ENCODE measurements at places on chromosomes 2 and 18.

DNA sequence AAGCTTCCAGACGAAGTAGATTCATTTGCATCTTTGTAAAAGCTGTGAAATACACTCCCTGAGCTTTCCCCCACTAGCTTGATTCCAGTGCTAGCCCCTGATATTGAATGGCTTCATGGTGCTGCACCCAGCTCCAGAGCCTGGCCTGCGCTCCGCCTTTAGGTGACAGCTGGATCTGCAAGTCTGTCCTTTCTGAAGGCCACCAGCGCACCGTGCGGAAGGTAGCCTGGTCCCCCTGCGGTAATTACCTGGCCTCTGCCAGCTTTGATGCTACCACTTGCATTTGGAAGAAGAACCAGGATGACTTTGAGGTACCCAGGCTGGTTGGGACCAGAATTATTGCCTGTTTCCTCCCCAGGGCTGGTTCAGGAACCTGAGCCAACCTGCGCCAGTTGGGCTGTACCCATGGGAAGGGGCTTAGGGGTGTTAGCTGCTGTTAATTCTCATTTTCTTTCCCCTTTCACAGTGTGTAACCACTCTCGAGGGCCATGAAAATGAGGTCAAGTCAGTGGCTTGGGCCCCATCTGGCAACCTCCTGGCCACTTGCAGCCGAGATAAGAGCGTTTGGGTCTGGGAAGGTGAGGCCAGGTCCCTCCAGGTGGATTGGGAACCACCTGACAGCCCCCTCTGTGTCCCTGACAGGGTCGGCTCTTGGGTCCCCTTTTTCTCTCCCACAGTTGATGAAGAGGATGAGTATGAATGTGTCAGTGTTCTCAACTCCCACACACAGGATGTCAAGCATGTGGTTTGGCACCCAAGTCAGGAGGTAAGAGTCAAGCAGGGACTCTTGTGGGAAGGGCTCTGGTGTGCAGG, 1.3 kb downstream of the CIAO1 start:
- no peak overlapping the region for H3K27ac ChIP-seq
- DNase-seq: no peak
- H3K4me1 ChIP-seq: peaks cover 40% of the 10 kb centered on the region
- peaks cover 41% of the 10 kb centered on the region for H3K36me3 ChIP-seq

DNA sequence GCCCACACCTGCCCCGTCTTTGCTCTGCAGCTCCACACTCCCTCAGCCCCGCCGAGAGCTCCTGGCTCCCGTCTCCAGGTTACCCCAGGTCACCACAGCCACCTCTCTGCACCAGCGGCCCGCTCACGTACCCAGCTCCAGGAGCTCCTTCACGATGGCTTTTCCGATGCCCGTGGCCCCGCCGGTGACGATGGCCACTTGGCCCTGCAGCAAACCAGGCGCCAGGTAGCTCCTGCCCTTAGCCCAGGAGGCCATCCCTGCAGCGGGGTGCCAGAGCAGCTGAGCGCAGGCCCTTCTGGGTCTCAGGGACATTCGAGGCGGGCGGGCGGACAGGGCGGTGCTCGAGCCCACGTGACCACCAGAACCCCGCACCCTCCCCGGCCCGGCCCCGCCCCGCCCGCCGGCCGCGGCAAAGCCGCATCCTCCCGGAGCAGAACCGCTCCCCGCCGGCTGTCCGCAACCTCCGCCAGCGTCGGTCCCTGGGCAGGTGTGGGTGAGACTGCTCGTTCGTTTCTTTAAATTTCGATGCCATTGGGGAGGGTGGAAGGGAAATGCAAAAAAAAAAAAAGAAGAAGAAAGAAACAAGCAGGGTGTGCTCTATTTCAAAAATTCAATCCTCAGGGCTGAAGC, at the start of the genes PECR and TMEM169:
PECR (minus strand) TSS at position 323 of the 630 bp plus-strand sequence; CDS start at position 255, 68 bp downstream.
TMEM169 (plus strand) TSS at position 433 of the 630 bp plus-strand sequence. CDS start 14,045 bp downstream, outside the sequence.
- H3K36me3 ChIP-seq: no peaks in the 10 kb centered on the region
- no peak for DNase-seq
- H3K4me1 ChIP-seq: no peaks in the 10 kb centered on the region
- no peaks in the 10 kb centered on the region for H3K27me3 ChIP-seq

DNA sequence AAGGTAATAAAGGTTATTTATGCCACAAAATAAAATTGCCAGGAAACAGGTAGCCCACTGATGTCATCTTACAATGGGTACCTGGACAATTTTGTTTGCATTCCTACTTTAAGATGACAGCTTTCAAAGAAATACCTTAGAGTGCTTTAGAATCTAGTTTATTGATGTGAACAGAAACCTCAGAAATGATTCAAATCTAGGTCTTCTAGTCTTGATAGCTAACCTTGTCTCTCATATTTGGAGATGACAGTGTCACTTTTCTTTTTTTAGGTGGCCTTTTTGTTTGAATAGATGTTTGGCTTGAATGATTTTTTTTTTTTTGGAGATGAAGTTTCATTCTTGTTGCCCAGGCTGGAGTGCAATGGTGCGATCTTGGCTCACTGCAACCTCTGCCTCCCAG, 69.1 kb downstream of the PIK3C3 start:
- H3K27me3 ChIP-seq: no peaks in the 10 kb centered on the region
- H3K36me3 ChIP-seq: peaks cover 35% of the 10 kb centered on the region
- H3K27ac ChIP-seq: no peak overlapping the region
- no peaks in the 10 kb centered on the region for H3K4me1 ChIP-seq

DNA sequence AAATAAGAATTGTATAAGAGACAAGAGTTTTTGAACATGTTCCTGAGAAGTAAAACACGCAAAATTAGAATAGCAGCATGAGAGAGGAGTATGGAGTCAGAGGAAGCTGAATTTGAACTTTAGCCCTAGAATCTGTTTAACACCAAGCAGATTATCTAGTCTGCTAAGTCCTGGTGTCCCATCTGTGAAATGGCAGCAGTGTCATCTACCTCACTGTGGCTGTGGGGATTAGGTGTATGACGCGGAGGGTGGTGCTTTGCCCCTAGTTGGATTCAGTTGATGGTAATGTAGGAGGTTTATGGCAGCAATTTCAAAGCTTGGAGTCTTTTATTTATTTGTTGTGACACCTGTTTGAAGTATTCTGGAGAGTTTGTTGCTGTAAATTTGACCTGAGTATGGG, 79.2 kb downstream of the ZNF532 start:
- H3K36me3 ChIP-seq: no peaks in the 10 kb centered on the region
- H3K4me1 ChIP-seq: no peaks in the 10 kb centered on the region
- H3K27ac ChIP-seq: no peak overlapping the region

GRCh38 chr2:207836521-207837133, 66.9 kb upstream of the FZD5 start:
- H3K36me3 ChIP-seq: no peaks in the 10 kb centered on the region
- H3K4me1 ChIP-seq: peaks cover 6% of the 10 kb centered on the region
- no peaks in the 10 kb centered on the region for H3K27me3 ChIP-seq
- H3K4me3 ChIP-seq: no peak overlapping the region

- no peak for DNase-seq
- H3K27ac ChIP-seq: no peak overlapping the region
- no peak overlapping the region for H3K4me3 ChIP-seq
- H3K36me3 ChIP-seq: no peaks in the 10 kb centered on the region
Observed at GRCh38 chr2:39217192-39217550, 26.6 kb downstream of the CDKL4 start.

DNA sequence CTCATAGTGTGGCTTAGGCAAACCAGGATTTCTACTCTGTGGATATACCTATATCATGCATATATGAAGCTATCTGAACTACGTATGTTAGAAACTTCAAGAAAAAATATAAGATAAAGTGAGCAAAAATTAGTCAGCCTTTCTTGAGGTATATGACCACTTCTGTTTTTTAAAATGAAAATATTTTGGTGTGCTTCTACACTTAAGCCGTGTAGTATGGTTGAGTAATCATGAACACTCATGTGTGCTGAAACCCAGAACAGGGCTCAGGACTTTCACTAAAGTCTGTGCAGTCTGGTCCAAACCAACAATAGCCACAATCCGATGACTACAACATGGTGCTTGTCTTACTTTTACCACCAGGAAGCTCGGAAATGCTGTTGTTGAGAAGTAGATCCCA, 48.9 kb upstream of the TMEM177 start:
- H3K4me1 ChIP-seq: no peaks in the 10 kb centered on the region
- no peaks in the 10 kb centered on the region for H3K27me3 ChIP-seq
- H3K4me3 ChIP-seq: no peak overlapping the region
- H3K27ac ChIP-seq: no peak overlapping the region

DNA sequence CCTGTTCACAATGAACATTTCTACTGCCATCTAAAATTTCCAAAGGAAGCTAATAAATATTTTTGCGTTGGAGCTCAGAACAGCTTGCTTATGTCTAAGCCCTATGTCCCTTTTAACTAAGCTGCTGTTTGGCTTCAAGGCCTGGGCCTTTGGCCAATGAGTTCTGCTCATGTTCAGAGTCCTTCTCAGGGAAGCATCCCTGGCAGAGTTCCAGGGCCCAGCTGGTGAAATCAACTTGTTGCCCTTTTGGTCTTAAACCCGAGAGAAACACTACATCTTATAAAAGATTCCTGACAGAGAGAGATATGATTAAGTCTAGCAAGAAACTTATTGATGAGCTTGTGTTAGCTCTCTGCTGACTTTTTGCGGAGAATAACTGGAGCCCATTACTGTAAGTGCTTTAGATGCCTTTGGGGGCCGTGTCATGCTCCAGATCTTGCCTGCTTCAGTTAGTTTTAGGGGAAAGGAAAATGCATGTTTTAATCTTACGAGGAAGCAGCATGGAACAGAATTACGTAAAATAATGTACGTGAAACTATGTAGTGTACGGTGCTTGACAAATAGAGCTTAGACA, 102.5 kb upstream of the NOSTRIN start:
- no peaks in the 10 kb centered on the region for H3K27me3 ChIP-seq
- H3K27ac ChIP-seq: no peak overlapping the region
- no peak for DNase-seq

DNA sequence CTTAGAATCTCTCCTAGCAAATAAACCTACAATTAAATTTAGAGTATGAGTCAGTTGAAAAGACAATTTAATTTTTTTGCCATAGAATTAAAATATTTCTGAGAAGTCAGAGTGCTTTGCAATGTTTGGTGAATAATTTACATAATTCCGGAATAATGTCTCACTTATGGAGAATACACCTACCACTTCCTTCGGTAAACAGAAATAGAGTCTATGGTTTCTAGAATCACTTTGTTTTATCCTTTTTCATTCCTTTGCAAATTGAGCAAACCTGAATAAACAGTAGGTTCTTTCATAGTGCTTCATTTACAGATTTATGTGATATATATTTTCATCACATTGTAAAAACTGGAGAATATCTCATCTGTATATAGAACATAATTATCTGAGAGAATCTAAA, 211.7 kb downstream of the PMAIP1 start:
- no peaks in the 10 kb centered on the region for H3K4me1 ChIP-seq
- no peak overlapping the region for H3K4me3 ChIP-seq
- DNase-seq: no peak
- H3K36me3 ChIP-seq: no peaks in the 10 kb centered on the region
- H3K27ac ChIP-seq: no peak overlapping the region

GRCh38 chr2:130377491-130377890, 21.6 kb downstream of the PTPN18 start:
- no peak overlapping the region for H3K4me3 ChIP-seq
- DNase-seq: no peak
- no peaks in the 10 kb centered on the region for H3K36me3 ChIP-seq
- H3K4me1 ChIP-seq: peaks cover 32% of the 10 kb centered on the region

GRCh38 chr2:23654756-23655155, 269.8 kb downstream of the KLHL29 start:
- no peak overlapping the region for H3K27ac ChIP-seq
- H3K4me3 ChIP-seq: no peak overlapping the region
- no peaks in the 10 kb centered on the region for H3K4me1 ChIP-seq
- no peak for DNase-seq

DNA sequence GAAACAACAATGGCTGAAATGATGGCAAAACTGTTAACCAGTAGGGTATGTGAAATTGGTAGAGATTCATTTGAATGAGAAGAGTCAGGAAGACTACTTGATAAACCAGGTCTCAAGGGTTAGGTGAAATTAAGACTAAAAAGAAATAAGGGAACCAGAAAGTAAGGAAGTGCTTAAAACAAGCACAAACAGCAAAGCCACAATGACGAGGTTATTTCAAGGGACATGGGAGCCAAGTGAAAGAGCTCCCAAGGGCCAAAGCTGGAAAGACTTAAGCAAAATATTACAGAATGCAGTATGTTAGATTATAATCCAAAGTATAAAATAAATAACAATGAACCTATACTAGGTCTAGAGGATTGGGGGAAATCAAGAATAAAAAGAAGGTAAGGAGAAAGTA, 19.3 kb upstream of the CD302 start:
- H3K4me3 ChIP-seq: no peak overlapping the region
- DNase-seq: no peak
- no peak overlapping the region for H3K27ac ChIP-seq

GRCh38 chr2:73776869-73777519, 2.9 kb downstream of the DUSP11 start:
- H3K4me1 ChIP-seq: peaks cover 27% of the 10 kb centered on the region
- no peak overlapping the region for H3K27ac ChIP-seq
- no peaks in the 10 kb centered on the region for H3K27me3 ChIP-seq
- no peak for DNase-seq
- H3K4me3 ChIP-seq: no peak overlapping the region
- peaks cover 36% of the 10 kb centered on the region for H3K36me3 ChIP-seq

DNA sequence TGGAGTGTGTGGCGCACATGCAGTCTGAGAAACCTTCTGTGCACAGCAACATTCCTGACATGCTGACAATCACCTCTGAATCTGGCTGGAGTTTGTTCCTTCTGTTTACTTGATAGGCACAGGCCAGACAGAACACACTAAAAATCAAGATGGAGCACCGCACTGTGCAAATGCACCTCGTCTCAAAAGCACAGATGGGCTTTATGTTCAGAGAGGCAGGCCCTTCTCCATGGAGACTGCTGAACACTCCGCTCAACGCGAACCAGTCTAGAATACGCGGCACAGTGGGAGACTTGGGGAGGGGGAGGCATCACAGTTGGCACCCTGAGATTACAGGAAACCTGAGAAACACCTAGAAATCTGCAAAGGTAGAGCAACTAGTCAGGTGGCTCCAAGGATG, 58.4 kb upstream of the DNMT3A start:
- no peak overlapping the region for H3K4me3 ChIP-seq
- H3K4me1 ChIP-seq: no peaks in the 10 kb centered on the region
- peak; percentile 44 for DNase-seq
- no peak overlapping the region for H3K27ac ChIP-seq
- no peaks in the 10 kb centered on the region for H3K36me3 ChIP-seq

GRCh38 chr2:77391119-77391518, 131.1 kb downstream of the LRRTM4 start:
- H3K27me3 ChIP-seq: no peaks in the 10 kb centered on the region
- H3K4me1 ChIP-seq: no peaks in the 10 kb centered on the region
- H3K36me3 ChIP-seq: no peaks in the 10 kb centered on the region
- no peak for DNase-seq

- peaks cover 4% of the 10 kb centered on the region for H3K36me3 ChIP-seq
- no peaks in the 10 kb centered on the region for H3K27me3 ChIP-seq
- no peak overlapping the region for H3K4me3 ChIP-seq
- no peak overlapping the region for H3K27ac ChIP-seq
- H3K4me1 ChIP-seq: no peaks in the 10 kb centered on the region
Observed at GRCh38 chr2:32825291-32825712, 121.5 kb upstream of the LTBP1 start.

- H3K27me3 ChIP-seq: no peaks in the 10 kb centered on the region
- no peak for DNase-seq
- peaks cover 9% of the 10 kb centered on the region for H3K4me1 ChIP-seq
- H3K27ac ChIP-seq: no peak overlapping the region
Observed at GRCh38 chr18:62828091-62828640, 112.8 kb downstream of the PHLPP1 start.

All from vagina (tissue), 2 donors.